ENCODE measurements at places on chromosomes 2 and 18.

DNA sequence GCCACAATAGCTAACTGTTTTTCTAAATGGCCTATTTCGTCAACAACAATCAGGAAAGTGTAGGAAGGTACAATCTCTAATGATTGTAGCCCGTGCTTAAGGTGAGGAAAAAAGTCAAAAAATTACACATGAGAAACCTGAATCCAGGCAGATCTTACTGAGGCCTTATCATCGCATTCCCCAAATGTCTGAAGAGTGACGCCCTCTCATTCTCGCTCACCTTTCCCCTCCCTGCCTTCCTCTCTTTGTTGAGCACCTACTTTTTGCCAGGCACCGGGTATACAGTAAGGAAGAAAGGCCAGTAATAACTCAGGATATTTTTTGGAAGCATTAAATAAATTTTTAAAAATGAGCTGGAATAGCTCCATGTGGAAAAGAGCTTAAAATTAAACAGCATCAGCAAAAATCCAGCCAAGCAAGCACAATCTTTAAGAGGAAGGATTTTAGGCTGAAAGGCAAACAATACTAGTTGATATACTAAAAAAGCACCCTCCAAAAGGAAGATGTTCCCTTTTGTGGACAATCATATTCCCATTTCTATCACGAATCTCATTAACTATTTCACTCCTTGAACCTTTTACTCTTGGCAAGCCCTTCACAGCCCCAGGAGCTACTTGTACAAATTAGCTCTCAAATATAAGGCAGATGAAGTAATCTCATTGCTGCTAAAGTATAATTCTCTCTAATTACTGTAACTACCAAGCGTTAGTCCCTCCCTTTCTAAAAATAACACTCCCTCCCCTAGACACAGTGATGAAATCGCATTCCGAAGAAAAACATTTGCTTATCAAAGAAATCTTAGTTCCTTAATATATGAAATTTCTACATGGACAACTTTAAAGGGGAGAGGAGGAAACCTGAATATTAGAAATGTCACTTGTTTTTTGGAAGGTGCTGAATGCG is 40.0 kb downstream of the STAT1 start:
- no peak for DNase-seq

- no peak for DNase-seq
Observed at GRCh38 chr18:653512-653911, 3.9 kb upstream of the TYMS start.

- no peak for DNase-seq
Observed at GRCh38 chr2:96869281-96869821, 529 bp downstream of the SEMA4C start.

DNA sequence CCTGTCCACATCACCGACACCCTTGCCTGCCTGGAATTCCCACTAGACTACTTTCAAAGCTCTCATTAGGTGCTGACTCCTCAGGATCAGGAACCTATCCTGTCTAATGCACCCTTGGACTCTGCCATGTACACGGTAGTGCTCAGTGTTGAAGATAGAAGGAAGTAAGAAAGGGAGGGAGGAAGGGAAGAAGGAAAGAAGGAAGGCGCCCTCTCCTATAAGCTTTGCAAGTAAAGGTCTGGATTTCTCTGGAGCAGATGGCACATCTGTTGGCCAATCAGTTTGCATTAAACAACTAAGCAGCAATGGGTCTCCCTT is 45.3 kb downstream of the SCTR start:
- DNase-seq, result no peak

- no peak for DNase-seq
Observed at GRCh38 chr2:61460163-61460562, 10.7 kb downstream of the USP34 start.

DNA sequence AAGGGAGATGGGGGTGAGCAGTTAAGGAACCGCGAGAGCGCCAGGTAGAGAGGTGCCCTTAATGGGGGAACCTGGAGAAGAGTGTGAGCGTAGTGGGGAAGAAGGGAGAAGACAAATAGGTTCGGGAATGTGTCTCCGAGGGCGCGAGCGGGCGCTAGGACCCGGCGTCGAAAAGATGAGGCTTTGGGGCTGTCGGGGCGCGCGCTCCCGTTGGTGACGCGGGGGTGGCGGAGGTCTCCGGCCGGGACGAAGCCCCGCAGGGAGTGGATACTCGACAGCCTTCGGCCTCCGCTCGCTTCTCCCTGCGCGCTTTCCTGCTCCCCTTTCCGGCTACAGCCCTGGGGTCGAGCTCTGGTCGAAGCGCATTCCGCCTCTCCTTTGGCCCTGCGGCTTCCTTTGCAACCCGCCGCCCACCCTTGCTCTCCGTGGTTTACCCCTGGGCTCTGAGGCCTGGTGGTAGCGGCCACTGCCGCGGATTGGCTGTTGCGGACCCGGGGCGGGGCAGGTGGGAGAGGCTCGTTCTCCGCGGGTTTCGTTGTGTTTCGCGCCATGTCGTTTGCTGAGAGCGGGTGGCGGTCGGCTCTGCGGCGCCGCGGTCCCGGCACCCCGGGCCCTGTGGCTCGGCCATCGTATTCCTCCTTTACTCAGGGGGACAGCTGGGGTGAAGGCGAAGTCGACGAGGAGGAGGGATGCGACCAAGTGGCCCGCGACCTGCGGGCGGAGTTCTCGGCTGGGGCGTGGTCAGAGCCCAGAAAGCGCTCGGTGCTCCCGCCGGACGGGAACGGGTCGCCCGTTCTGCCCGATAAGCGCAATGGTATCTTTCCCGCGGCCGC is at the start of gene ARL6IP6:
ARL6IP6 (plus strand) TSS at position 545 of the 833 bp plus-strand sequence; CDS start at position 550, 5 bp downstream.
- DNase-seq, result peak; percentile 94

DNA sequence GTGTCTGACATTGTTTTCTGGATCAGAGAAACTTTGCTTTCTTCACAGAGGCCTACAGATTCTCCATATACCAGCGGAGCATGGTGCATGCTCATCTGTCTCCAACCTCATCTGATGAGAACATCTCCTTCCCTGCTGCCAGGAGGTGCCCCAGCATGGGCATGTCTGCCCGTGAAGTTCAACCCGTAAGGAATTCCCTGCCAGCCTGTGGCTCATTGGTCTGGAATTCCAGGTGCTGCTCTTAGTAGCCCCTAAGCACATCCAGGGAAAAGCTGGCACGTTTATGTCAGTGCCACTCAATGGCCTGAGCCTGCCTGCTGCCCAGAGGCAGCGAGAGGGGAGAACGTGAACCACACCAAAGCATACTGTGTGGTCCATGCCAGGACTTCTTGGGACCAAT is 1.7 kb upstream of the SP100 start:
- no peak for DNase-seq

DNA sequence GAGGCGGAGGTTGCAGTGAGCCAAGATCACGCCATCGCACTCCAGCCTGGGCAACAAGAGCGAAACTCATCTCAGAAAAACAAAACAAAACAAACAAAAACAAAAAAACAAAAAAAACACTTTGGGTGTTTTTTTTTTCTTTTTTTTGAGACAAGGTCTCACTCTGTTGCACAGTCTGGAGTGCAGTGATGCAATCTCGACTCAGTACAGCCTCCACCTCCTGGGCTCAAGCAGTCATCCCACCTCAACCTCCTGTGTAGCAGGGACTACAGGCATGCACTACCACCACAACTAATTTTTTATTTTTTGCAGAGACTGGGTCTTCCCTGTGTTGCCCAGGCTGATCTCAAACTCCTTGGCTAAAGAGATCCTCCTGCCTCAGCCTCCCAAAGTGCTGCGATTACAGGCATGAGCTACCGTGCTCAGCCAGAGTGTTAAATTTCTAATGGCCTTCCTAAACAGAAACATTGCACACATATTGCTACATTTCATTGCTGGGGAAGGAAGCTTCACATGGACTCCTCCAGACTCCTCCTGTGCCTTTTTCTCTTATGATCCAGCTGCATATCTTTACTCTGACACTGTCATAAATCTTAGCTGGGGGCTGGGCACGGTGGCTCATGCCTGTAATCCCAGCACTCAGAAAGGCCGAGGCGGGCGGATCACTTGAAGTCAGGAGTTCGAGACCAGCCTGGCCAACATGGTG is 19.7 kb downstream of the STARD7 start:
- DNase-seq, result no peak

- DNase-seq, result no peak
Observed at GRCh38 chr2:124967325-124967724, 942.2 kb downstream of the CNTNAP5 start.

DNA sequence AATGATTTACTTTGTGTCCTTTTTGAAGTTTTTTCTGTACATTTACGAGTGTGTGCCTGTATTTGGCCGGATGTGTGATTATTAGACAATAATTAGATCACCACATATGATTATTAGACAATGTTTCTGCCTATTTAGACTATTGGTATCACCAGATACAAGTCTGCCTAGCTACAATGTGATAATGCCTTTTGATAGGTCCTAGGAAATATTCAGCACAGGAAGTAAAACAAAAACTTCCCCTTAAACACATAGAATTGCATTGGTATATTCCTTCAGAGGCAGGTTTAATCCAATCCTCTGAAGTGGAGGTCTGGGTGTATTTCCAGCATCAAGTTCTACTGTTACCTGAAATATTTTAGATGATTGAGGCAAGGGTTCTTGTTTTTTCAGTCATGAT is 275.1 kb downstream of the TGIF1 start:
- DNase-seq, result no peak

GRCh38 chr18:46322411-46322891 is 218.3 kb downstream of the HAUS1 start:
- no peak for DNase-seq

- no peak for DNase-seq
Observed at GRCh38 chr2:29015701-29016470, 34.8 kb downstream of the TOGARAM2 start.

DNA sequence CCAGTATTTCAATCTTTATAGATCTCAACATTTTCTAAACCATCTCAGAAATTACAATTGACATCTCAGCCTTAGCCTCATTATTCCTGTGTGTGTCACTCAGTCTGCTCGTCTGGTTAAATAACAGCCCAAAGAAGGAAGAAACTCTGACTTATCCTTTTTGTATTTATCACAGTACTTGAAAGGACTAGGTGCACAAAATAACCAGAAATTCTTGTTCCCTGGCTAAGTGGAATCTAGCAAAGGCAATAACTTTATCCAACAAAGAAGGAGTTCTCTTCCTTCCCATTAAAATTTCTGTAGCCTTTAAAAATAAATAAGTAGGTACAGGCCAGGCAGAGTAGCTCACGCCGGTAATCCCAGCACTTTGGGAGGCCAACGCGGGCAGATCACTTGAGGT is 139.9 kb upstream of the PID1 start:
- no peak for DNase-seq

DNA sequence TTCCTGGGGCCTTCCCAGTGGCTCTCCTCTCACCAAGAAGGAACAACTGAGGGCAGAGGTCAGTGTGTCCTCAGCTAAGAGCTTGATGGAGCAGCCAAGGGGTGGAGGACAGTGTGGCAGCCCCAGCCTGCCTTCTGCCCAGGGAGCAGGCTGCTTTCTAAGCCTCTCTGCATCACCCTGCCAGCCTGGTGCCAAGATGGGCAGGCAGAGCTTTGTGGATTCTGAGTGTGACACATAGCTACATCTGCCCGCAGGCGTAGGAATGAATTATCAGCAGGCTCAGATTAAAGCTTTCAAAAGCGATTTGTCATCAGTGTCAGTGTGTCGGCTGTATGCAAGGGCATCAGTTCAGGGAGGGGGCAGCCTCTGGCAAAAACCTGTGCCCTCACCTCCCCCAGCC is 8.7 kb downstream of the MAL start:
- DNase-seq, result no peak

GRCh38 chr2:105809723-105810122 is 65.0 kb downstream of the NCK2 start:
- DNase-seq, result no peak

- no peak for DNase-seq
Observed at GRCh38 chr2:85792783-85793441, 39.1 kb downstream of the ATOH8 start.

DNA sequence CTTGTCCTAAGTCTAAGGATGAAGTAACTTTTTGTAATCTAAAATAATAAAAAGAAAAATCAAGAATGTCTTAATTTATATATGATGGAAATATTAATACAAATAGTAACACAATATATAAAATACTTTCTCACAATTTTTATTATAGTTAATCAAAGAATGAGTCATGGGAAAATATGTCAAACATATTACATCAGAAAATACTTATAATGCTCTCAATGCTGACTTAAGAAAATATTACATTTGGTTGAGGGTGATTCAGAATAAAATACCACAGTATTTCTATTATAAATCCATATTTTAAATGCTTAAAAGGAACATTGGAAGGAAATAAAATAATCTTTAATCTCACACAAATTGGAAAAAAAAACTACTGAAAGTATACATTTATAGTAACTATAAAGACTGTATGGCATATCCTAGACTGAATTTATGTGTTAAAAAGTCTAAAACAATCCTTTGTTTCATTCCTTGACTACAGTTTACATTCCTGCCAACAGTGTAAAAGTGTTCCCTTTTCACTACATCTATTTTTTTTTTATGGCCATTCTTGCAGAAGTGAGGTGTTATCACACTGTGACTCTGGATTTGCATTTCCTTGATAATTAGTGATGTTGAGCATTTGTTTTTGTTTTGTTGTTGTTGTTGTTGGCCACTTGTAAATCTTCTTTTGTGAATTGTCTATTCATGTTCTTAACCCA is 1573.5 kb upstream of the ACVR2A start:
- no peak for DNase-seq

GRCh38 chr2:96771796-96772618 is 11.3 kb downstream of the CNNM4 start:
- no peak for DNase-seq

DNA sequence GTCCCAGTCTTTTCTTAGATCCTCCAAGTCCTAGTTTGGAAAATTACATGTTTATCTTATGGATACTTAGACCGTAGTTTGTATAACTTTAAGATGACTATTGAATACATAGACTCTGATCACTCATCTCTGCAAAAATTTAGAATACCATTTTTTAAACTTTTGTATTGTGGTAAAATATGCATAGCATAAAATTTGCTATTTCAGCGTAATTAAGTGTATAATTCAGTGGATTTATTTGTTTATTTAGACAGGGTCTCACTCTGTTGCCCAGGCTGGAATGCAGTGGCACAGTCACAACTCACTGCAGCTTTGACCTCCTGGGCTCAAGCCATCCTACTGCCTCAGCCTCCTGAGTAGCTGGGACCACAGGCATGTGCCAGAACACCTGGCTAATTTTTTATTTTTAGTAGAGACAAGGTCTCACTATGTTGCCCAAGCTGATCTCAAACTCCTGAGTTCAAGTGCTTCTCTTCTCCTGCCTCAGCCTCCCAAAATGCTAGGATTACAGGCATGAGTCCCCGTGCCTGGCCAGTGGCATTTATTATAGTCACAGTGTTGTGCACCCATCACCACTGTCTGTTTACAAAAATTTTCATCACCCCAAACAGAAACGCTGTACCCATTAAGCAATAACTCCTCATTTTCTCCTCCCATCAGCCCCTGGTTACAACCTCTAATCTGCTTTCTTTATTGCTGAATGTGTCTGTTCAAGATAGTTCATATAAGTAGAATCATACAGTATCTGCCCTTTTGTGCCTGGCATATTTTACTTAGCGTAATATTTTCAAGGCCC is 90.0 kb downstream of the MAP3K20 start:
- no peak for DNase-seq

DNA sequence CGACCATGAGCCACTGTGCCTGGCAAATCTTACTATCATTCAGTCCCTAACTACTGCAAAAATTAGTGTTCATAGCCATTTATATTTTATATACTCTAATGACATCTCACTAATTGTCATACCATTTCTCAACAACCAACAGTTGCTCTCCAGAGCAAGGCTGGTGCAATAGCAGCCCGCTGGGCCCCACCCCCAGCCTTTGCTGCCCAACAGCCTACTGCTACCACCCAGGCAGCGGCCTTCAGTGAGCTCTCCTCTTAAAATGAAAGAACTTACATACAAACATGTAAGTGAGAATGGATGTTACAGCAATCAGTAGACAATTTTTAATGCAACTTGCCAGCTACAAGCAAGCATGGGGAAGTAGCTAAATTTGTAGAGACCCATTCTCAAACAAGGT is 90.5 kb downstream of the HNRNPLL start:
- DNase-seq, result no peak

GRCh38 chr2:64750001-64750816 is 96.5 kb upstream of the SERTAD2 start:
- DNase-seq, result peak; percentile 19

Measured in hypothalamus (tissue), 51 donors.